ENCODE measurements at places on chromosomes 5 and 9.
A peak's percentile ranks its signal among the peaks of the same experiment; 100 is the strongest.

DNA sequence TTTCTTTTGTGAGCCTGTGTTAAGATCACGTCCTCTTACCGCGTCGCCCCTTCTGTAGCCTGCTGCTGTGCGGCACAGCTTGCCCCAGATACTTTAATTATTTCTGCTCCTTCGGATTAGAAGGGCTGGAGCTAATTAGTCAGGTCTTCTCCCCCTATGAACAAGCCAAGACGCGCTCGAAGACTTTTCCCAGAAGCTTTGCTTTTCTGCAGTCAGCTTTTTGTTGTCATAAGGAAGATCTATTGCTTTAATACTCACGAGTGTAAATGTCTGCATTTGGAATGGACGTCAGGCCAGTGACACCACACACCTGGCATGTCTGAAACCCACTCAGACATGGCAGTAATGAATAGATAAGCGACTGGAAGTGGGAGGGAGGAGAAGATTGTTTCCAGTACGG is 37.0 kb downstream of the PRUNE2 start:
- DNase-seq = no peak

GRCh38 chr9:136572003-136572827 is 26.4 kb upstream of the NOTCH1 start:
- DNase-seq = no peak

- DNase-seq = no peak
Measured at GRCh38 chr9:81182431-81182830, 506.9 kb downstream of the TLE1 start.

GRCh38 chr9:134683714-134684374 is 42.2 kb downstream of the COL5A1 start:
- no peak for DNase-seq

- DNase-seq = no peak
Measured at GRCh38 chr9:137918331-137919094, 40.9 kb downstream of the CACNA1B start.

DNA sequence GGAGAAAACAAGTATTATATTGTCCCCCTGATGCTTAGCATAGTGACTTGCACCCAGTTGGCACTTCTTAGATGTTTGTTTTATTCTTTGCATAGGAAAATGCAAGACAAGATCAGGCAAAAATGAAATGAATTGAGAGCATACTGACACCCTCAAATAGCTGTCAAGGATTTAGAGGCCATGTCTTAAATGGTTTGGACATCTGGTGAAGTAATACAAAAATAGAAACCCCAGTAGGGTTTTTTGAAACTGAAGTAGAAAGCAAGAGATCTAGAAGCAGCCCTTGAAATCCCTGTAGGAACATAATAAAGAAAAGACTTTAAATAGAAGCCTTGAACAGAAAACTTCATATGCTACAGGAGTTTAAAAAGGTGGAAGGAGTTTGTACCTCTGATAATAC is 174.3 kb downstream of the ANXA1 start:
- DNase-seq = no peak

DNA sequence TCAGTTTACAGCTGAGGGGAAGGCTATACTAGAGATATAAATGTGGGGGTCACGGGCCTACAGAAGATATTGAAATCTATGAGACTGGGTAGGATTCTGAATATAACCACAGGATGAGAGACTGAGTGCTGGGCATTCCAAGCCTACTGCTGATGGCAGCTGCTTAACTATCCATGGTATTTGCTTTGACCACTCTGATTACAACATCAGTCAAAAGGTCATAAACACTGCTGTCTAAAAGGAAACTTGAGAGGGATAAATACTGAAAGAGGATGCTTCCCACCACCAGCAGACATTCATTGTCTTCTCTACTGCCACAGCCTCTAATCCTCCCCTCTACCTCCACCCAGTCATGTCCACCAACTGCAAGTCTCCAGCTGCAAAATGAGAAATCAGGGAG is 3.8 kb downstream of the ZNF622 start:
- DNase-seq = no peak

GRCh38 chr9:69104830-69105527 is 69.1 kb upstream of the TJP2 start:
- DNase-seq = no peak

DNA sequence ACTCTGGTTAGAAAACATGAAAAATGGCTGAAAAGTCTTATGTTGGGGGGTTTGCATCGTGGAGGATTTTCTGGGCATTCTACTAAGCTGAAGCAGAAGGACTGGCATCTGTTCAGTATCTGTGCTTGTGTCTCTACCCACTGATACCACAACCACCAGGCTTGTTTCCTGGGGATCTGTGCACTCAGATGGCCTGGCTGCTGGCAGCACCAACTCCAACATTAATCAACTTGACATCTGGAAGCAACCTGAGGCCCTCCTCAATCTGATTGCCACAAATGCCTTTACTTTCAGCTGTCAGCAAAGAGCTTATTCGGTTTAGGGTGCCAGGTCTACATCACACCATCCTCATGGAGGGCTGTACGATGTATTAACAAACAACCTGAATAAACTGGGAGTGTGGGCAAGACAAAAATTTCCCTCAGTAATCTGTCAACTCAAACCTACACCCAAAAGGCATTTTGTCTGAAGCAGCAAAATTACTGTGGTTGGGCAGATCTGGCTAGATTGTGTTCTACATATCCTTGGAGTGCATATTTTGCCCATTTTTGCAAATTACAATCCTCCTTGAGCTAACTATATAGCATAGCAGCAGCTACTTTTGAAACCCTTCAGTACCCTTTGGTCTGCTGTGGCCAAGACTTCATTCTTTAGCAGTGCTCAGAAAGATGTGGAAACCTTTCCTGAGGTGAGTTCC is 74.6 kb downstream of the FOXD1 start:
- DNase-seq = no peak

GRCh38 chr5:144778561-144778960 is 607.9 kb downstream of the KCTD16 start:
- no peak for DNase-seq

DNA sequence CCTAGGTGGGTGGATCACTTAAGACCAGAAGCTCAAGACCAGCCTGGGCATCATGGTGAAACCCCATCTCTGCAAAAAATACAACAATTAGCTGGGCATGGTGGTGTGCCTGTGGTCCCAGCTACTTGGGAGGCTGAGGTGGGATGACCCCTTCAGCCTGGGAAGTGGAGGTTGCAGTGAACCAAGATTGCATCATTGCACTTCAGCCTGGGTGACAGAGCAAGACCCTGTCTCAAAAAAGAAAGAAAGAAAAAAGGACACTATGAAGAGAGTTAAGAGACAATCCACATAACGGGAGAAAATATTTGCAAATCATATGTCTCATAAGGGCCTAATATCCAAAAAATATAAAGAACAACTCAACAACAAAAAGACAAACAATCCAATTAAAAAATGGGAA is 57.9 kb downstream of the NDST1 start:
- no peak for DNase-seq

DNA sequence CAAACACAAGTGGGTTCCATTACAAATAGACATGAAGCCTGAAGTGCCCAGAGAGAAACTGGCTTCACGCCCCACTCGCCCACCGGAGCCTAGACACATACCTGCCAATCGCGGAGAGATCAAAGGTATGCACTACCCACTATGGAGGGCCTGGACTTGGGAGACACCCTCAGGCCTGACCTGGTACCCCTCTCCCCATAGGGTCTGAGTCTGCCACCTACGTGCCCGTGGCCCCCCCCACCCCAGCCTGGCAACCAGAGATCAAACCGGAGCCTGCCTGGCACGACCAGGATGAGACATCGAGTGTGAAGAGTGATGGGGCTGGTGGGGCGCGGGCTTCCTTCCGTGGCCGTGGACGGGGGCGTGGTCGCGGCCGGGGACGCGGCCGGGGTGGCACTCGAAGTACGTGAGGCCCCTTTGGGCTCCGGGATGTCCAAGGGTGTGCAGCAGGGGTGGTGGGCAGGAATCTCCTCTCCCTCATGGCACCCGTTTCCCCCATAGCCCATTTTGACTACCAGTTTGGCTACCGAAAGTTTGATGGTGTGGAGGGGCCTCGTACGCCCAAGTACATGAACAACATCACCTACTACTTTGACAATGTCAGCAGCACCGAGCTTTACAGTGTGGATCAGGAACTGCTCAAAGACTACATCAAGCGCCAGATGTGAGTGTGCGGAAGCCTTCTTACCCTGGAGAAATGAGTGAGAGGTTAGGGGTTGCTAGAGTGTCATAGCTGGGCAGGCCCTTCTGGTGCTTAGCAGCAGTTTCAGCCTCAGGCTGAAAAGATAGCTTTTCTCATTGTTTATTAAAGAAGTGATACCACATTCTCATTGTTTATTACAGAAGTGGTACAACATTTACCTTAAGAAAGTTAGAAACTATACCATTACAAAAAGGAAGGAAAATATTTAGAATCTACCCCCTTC is 38.7 kb downstream of the LARP1 start:
- no peak for DNase-seq

- no peak for DNase-seq
Measured at GRCh38 chr5:34531751-34532360, 124.3 kb upstream of the RAI14 start.

- DNase-seq = no peak
Measured at GRCh38 chr5:61999371-61999770, 306.6 kb upstream of the KIF2A start.

DNA sequence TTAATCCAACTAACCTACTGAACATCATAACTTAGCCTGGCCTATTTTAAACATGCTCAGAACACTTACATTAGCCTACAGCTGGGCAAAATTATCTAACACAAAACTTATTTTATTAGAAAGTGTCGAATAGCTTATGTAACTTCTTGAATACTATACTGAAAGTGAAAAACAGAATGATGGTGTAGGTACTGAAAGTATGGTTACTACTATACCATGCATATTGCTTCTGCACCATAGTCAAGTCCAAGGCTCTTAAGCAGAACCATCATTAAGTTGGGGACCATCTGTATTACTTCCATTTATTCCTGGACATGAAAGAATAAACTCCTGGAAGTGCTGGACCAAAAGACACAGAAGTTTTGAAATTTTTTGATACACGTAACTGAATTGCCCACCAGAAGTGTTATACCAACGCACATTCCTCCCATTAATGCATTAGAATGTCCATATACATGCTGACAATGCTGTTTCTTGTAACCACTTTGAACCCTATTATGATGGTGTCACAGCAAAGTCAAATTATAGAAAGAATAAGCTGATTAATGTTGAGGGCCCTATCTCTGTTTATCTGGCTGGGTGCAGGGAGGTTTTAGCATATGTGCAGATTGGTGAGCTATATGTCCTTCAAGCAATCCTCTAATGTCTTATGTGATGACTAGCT is 375.7 kb downstream of the ACTL7B start:
- DNase-seq = no peak

DNA sequence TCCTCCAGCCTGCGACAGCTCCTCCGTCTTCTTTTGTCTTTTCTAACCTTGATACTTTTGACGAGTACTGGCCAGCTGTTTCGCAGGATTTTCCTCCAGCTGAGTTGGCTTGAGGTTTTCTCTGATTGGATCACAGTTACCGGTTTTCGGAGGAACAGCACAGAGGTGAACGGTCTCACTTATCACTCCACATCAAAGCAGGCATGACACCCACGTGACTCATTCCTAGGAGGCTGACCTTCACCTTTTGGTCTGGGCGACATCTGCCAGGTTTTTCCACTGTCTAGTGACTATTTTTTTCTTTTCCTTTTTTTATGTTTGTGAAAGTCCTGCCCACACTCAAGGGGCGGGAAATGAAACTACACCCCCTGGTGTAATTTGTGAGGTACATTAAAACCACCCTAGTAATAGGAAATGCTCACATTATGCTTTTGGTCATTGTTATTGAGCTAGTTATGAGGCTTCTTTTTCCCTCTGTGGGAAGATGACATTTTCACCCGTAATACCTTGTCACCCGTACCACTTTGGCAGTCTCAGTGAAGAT is 319.2 kb downstream of the GADD45G start:
- DNase-seq = no peak

DNA sequence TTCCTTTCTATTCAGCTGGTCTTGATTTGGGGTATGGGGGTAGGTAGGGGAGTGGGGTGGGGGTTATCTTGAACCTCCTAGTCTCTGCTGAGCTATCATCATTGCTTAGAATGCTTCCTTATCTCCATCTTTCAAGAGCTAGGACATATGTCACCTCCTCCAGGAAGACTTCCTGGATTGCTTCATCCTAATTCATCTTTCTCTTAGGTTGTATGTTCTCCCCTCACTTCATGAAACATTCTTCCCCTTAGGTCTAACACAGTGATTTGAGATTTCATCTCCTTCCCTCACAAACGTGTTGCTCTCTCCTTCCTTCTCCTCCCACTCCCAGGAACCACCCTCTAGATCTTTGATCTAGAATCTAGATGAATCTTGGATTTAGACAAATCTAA is 2.4 kb upstream of the SYNPO start:
- DNase-seq = no peak

GRCh38 chr9:98328770-98329169 is 73.3 kb upstream of the TBC1D2 start:
- DNase-seq = no peak

DNA sequence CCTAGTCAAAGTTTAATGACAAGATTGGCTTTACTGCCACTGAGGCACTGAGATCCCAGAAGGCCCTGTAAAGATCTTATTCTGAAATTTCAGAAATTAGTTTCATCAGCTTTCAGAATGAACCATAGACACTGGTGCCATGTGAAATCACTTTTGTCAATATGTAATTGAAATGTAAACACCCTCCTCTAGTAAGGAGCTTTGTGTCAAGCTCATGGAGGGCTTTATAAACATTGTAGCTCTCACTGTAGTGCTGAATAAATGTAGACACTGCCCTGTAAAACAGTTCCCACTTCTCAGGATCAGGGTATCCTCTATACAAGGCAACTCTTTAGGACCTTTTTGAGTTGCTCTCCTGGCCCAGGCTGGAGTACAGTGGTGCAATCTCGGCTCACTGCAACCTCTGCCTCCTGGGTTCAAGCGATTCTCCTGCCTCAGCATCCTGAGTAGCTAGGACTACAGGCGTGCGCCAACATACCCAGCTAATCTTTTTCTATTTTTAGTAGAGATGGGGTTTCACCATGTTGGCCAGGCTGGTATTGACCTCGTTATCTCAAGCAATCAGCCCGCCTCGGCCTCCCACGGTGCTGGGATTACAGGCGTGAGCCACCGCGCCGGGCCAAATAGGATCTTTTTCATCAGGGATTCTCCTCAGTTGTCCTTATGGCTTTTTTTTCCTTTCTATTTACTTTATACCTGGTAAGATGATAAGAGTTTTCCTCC is 1823.9 kb upstream of the CDH9 start:
- DNase-seq = no peak

DNA sequence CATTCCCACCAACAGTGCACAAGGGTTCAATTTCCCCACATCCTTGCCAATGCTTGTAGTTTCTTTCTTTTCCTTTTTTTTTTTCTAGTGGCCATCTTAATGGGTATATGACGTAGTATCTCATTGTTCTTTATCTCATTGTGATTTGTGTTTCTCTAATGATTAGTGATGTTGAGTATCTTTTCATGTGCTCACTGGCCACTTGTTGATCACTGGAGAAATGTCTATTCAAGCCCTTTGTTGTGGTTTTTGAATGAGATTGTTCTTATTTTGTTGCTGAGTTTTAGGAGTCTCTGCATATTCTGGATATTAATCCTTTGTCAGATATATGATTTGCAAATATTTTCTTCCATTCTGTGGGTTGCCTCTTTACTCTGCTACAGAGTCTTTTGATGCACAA is 1.6 kb upstream of the TMED9 start:
- no peak for DNase-seq

- DNase-seq = no peak
Measured at GRCh38 chr5:134784946-134785620, 26.5 kb downstream of the DDX46 start.

- DNase-seq = no peak
Measured at GRCh38 chr5:170846416-170846815, 15.4 kb upstream of the RANBP17 start.

GRCh38 chr9:107907715-107908114 is 418.1 kb upstream of the KLF4 start:
- peak; percentile 46 for DNase-seq

All from head of caudate nucleus (tissue), 42 donors.